Activated T-cell treated with anti-CD3 and anti-CD28 coated beads, Interleukin-2, amount 50 U/mL, for 48 hours (primary cell): ENCODE measurements at places on chromosomes 3 and 15.

DNA sequence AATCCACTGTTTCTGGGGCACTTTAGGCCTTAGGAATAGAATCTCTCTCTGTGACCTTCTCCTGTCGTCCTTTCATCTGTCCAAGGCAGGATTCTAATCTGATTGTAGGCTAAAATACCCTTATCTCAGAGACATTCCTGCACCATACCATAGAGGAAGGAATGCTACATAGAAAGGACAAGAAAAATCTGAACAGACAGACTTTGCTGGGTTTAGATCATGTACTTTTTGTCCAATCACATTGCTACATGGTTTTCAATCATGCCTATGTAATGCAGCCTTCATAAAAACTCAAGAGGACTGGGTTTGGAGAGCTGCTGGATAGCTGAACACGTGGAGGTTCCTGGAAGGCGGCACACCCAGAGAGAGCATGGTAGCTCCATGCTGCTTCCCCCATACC is 378.5 kb upstream of the SEMA6D start:
- DNase-seq = no peak

DNA sequence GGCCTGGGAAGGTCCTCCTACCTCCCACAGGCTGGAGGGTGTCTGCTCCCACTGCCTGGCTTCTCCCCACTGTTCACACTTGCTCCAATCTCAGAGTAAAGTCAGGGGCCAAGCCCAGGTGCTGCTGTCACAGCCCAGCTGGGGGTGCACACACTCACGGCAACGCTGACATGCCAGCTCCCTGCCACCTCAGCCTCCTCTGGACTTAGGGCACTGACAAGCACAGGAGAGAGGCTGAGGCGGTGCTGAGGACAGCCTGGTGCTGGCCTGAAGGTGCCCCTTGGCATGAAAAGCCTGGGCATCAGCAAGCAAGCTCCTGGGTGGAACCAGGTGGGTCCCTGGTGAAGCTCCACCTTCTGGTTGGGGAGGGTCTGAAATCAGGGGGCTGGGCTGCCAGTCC is 53.0 kb downstream of the LSAMP start:
- no peak for DNase-seq

DNA sequence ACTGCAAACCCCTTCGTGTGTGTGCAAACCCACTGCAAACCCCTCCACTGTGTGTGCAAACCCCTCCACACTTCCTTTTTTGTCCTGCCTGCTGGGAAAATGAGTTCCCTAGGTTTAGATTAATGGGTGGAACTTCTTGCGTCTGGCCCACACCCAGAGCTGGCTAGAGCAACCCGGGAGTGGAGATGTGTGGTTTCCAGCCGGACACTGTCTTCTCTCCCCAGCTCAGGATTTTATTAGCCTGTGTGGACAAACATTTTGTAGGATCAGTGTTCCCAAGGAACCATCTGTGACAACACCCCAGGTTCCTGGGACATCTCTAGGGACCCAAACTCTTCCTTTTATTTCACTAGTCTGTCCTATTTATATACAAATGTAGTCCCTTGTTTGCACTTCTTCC is 9.6 kb upstream of the LRRK1 start:
- DNase-seq = no peak

DNA sequence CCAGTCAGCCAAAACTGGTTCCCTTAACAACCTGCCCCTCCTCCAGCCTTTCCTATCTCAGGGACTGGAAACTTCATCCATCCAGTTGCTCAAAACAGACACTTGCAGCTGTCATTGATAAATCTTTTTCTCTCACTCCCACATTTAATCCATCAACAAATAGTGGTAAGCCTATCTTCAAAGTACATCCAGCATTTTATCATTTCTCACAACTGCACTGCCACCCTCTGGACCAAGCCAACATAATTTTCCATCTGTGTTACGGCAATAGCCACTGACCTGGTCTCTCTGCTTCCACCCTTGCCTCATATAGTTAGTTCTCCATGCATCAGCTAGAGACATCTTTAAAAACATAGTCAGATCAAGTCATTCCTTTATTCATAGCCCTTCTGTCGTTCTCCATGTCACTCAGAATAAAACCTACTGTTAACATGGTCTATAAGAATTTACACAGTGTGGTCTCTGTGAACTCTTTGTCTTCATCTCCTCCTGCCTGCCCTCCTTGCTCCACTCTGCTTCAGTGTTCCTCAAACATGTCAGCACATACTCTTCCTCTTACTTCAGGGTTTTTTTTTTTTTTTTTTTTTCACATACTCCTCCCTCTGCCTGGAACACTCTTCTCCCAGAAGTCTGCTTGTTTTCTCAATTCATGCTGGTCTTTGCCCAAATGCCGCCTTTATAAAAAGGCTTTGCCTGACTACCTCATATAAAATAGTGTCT is 102.5 kb upstream of the COL6A5 start:
- no peak for DNase-seq

DNA sequence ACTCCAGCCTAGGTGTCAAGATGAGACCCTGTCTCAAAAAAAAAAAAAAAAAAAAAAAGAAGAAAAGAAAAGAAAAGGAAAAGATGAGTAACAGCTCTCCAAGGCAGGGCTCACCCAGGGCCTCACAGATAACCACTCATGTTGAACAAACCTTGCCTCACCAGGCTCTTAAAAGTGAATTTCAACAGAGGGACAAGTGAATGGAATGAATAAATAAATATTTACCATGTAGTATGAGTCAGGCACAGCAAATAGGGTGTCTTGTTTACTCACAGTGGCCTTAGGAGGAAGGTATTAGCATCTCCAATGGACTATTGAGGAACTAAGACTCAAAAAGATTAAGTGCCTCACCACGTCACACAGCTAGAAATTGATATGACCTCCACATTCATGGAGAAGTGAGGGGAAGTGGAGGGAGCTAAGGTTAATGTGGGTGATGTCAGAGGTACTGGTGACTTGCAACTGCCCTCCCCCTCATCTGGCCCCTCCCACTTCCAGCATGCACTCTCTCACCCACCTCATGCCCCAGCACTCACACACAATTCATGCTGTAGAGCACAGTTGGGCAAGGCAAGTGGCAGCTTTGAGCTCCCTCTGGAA is 255.5 kb downstream of the UACA start:
- DNase-seq = peak; percentile 53

DNA sequence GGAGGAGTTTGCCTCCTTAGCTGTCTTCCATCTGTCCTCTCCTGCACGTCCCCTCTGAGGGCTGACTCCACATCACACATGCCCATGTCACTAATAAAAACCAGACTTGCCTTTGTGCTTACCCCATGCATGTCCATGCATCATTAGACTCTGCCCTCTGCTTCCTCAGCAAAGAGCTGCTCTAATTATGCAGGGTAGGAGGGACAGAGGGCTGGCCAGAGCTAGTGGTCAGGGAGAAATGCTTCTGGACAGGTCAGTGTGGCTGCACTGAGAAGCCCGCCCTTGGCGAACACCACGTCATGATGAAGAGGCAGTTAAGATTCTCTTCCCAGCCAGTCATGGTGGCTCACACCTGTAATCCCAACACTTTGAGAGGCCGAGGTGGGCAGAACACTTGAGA is 8.9 kb downstream of the CA12 start:
- no peak for DNase-seq

DNA sequence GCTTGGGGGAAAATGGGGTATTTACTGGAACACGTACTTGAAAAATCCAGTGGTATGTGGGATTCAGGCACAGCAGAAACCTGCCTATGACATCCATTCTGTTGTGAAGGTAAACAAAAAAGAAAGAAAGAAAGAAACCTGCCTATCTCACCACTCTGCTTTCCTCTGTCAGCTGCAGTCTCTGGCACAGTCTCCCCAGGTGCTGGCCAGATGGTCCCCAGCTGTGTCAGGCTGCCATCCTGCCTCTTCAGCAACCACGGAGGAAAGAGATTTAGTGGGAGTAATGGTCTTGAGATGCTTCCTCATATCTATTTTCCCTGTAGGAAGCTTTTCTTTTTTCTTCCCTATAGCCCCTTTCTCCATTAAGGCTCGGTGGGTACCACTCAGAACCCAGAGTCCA is 2.5 kb upstream of the PXYLP1 start:
- DNase-seq = no peak

DNA sequence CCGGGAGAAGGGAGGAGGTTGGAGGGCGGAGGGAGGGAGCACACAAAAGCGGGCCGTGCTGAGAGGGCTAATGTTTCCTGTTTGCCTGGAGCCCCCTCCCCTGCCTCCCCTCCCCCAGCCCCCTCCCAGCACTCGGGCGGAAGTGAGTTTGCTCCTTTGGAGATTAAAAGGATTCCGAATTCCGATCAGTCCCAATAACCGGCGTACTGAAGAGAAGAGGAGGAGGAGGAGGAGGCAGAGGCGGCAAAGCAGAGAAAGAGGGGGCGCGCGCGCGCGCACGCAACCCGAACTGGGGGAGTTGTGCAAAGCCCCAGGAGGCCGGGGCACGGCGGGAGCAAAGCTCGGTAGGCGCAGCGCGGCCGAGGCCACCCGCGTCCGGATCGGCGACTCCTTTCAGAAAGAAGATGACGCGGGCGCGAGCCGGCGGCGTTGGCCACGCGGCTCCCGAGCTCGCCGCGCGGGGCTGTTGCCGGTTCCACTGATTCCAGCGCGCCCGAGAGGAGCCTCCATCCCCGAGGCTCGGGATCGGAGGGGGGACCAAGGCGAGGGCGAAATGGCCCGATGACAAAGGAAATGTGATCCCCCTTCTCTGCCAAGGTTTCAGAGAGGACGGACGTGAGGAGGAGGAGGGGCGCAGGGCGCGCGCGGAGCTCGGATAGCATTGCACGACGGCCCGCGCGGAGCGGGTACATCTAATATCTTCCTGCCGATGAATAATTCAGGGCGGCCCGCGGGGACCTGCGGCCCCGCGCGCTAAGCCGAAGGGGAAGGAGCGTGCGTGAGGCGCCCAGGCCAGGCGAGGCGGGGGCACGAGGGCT is 1.1 kb upstream of the TRIM71 start:
- peak; percentile 57 for DNase-seq

DNA sequence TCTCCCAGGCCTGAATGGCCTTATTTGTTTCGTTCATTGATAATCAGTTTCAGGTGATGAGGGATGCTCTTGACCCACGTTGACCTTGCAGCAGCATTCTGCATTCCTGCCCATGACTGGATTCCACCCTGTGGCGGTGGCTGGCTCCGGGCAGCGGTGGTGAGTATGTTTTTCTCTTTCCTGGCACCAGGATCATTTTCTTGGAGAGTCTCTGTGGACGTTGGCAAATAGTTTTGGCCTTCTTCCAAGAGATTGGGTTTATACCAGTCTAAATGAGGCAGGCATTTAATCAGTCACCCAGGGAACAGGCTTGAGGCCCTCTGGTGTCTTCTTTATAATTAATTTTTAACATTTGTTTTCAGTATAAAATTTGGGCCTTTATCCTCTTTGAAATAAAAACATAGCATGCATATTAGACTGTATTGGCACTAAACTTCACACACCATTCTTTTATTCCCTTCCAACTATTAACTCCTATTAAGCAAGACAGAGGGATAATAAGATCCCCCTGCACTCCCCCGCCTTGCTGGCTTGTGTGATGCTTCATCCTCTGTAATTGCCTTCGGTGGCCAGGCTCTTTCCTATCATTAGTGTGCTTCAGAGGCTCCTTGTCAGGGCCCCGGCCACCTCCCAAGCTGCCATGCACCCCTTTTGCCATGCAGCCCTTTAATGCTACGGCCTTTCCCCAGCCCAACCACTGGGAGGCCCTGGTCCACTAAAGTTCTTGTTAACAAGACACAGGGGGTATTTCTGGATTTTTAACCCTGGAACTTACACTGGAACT is 176.2 kb upstream of the TOPAZ1 start:
- DNase-seq = no peak

- no peak for DNase-seq
Measured at GRCh38 chr3:165643425-165643824, 193.8 kb downstream of the BCHE start.

- DNase-seq = no peak
Measured at GRCh38 chr15:92952458-92952850, 52.3 kb downstream of the CHD2 start.

DNA sequence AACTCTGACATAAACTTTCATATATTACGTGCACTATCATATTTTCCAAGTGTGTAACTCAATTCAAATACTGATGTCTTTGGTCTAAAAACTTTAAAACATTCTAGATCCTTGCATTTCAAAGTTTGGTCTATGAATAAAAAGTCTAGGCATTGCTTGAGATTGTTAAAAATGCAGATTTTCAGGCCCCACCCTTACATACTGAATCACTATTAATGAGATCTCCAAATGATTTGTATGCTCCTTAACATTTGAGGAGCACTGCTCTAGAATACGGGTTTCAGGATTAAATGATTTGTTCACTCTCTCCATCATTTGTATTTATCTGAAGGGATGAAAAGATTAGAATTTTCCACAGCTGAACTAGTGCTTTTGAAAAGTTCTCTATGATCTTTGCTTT is 202.9 kb downstream of the KBTBD8 start:
- no peak for DNase-seq

DNA sequence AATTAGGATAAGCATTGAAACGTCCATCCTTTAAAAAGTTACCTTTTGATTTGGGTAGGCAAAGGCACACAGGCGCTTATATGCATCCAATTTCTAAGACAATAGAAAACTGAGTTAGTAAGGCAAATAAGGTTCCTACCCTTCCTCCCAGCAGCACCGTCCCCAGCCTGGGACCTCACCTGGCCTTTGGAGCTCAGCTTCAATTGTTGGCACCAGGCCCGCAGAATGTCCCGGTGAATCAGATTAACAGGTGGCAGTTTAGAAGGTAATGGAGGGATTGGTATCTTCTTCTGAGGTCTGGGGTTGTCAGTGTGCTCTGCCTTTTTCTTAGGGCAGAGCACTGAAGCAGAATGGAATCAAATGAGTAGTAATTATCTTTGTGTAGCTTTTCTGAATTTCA is 5.7 kb downstream of the DPPA4 start:
- DNase-seq = no peak

DNA sequence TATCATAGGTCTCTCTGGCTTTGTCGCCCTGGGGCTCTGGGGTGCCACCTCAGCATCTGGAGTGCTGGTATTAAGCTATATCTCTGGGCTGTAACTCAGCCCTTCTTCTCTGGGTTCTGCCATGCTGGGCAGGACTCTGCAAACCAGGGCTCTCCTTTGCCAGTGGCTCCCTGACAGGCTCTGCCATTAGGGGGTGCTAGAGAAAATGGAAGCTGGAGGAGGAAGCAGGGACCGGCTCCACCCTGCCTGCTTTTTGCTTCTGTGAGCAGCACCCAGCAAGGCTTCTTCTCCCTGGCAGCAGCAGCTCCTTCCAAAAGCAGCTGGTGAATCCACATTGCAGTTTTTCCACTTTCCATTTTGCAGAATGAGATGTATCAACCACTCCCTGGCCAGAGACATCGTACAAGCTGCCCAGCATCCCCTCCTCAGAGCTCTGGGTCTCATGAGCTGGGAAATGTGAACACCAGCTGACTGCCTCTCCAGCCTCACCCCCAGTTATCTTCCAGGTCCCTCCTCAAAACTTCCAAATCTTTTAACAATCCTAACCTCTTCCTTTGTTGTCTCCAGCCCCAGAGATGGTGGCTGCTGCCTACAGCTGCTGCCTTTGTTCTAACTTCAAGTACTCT is 165.0 kb downstream of the ABHD5 start:
- peak; percentile 65 for DNase-seq

DNA sequence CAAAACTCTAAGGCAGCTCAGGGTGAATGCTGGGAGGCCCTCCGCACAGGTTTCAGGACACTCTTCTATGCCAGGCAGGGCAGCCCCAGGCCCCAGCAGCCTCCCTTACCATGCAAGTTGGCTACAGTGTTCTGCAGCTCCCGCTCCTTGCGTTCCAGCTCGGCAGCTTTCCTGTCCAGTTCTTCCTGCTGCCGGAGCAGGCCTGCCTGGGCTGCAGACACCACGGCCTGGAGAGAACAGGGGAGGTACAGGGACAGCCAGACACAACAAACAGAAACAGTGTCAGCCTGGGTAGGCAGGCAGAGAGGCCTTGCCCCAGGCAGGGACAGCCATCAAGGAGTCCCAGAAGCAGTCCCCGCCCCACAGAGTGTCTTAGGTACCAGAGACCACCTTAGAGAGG is 9.0 kb upstream of the ULK3 start:
- DNase-seq = no peak
